ENCODE measurements at places on chromosomes 3 and 15. TPM values are rescaled to one million over a fixed set of nuclear protein-coding genes. Genes with fewer than 3 reads are reported as not detected.

DNA sequence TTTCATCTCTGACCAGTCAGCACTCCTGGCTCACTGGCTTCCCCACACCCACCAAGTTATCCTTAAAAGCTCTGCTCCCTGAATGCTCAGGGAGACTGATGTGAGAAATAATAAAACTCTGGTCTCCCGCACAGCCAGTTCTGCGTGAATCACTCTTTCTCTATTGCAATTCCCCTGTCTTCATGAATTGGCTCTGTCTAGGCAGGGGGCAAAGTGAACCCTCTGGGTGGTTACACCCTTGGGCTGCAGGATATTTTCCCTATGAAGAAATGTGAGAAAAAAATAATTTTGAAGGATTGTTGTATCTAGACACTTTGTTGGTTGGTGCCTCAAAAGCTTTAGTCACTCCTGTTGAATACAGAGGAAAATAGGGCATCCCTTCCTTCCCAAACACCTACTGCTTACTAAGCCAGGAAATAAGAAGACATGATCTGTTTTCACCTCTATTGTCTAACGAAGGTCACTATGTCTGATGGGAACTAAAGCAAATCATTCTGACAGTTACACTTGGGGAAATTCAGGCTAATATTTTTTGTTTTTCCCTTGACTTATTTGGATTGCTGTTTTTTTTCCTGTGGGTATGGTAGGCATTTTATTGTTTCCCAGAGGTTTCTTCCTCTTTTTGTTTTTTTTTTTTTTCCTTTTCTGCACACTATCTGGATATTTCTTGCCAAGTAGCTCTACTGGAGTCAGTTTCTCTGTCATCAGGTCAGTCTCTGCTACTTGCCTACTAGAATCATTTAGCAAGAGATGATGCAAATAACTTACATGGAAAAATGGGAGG lies 15.3 kb upstream of the TNFSF10 start:
- no peak for DNase-seq

DNA sequence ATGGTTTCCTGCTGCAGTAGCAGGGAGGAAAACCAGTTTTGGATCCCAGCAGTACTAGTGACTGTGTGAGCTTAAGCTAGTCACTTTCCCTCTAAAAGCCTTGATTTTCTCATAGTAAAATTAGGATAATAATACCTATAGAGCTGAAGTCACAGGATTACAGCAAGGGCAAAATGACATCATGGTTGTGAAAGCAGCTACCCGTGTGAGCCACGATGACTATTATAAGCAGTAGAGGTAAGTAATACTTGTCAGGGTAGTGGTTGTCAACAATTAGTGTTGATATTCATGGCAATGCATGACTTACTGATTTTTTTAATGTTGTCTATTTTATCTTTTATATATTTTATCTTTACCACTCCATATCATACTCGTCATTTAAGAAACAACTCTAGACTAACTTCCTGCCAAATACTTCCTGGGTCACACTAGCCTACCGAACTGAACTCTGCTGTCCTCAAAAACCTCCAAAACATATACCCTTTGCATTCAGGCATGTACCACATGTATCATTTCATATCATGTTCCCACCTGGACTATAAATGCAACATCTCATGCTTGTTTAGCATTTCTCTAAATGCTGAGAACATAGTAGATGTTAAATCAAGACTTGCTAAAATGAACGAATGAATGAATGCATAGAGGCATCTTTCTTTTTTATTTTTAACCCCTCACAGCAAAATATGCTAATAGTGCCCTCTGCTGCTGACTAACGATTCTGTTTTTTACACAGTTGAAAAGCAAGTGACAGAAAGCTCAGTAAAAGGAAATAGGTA lies 172.6 kb downstream of the P3H2 start:
- DNase-seq = no peak

TTC23 gene
- 11.4 TPM for total RNA-seq

DNA sequence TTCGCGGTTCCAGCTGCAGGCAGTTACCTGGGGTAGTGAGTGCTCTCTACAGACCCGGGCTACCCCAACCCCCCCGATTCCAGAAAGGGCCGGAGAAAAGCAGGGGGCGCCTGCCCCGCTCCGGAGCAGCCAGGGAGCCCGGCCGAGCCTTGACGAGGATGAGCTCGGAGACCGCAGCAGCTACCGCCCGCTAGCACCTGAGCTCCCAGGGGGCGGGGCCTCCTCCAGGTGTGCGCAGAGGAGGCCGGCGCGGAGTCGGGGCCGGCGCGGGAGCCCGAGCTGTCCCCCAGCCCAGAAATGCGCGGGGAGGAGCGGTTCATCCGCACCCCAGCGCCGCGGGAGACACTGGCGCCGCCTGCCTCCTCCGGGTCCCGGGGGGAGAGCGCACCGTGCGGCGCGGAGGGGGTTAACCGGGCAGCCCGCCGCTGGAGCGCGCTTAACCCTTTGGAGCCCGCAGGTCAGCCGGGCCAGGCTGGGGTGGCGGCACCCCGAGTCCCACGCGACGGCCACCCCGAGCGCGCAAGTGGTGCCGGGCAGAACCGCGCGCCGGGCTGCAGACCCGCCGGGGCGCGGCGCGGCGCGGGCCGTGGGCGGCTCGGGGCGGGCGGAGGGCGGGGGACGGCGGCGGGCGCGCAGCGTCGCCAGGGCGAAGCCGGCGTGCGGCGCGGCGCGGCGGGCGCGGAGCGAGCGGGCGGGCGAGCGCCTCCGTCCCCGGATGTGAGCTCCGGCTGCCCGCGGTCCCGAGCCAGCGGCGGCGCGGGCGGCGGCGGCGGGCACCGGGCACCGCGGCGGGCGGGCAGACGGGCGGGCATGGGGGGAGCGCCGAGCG lies at the start of gene CACNA1D:
Gene CACNA1D (plus strand): TSS at position 649 of the 829 bp plus-strand sequence. CDS start 556 bp downstream, outside the sequence.
- DNase-seq = no peak

P3H2 gene
- 75.6 TPM for total RNA-seq

DNA sequence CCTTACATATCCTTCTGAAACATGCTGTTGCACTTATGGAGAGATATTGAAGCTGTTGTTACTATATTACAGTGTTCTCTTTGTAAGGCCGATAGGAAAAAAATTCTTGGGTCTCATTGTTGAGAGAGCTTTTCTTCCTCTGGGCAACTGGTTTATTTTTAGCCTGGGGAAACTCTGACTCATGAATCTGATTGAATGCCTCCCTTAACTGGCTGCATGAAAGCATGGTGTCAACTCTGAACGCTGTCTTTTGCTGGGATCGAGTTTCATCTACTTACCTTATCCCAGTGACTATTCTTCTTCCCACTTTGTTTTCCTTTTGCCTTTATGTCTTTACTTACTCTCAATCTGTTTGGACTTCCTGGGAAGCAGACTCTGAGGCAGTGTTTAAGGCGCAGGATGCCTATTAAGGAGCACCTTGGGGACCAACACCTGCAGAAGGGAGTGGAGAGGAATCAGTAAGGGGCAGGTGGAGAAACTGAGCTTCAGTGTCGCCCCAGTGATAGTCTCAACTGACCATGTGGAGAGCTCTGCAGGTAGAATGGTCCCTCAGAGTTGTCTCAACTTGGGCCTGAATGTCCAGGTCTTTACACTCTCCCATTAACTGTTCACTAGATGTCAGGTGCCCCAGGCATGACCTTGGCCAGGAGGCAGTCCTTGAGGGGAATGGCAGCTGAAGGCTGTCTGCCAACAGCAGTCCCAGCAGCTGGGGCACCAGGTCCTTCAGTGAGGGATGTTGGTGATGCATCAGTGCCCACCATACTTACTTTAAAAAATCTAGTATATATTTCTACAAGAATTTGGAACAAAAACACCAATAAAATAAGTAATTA lies 88.9 kb upstream of the CCNL1 start:
- DNase-seq = peak; percentile 52

PAK6 gene
- total RNA-seq = 4.5 TPM

ZBTB20 gene
- total RNA-seq = 7.1 TPM

SAXO2 gene
- total RNA-seq = 2.2 TPM

TRPC1 gene
- total RNA-seq = 6.9 TPM

IMPDH2 gene
- total RNA-seq = 253 TPM

DNA sequence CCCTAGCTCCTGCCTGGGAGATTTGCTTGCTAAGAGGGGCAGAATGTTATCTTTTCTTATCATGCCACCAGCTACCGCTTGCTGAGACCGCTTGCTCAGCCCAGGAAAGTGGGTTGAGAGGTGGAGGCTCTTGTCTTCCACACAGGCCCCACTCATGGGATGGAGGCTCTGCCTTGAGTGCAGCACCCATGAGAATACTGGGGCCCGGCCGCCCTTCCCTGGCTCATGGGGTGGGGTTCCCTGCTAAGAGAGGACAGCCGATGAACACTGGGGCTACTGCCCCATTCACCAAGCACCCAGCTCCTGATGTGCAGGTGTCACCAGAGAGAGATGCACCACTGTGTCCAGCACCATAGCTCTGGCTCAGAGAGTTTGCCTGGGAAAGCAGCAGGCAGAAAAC lies 55.2 kb downstream of the HMCES start:
- no peak for DNase-seq

DNA sequence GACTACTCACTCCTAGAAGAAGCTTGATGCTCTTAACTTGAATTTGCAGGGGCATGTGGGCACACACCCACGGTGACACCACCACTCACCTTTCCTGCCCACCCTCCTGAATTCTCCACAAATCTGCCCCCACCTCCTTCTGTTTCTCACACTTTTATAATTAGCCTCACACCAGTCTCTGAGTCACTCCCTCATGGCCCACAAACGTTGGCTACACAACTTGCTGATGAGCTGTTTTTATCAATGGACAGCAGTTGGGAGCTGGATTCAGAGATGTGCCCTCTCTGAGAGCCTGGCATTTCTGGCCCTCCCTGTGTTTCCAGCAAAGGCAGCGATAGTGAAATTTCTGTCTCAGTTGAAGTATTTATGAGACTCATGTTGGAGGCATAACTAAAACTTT lies 1.3 kb downstream of the COLQ start:
- DNase-seq = no peak

- DNase-seq = no peak
Observed at GRCh38 chr3:20700714-20701113, 514.7 kb upstream of the SGO1 start.

SEMA3B gene
- total RNA-seq = 29.5 TPM

DNA sequence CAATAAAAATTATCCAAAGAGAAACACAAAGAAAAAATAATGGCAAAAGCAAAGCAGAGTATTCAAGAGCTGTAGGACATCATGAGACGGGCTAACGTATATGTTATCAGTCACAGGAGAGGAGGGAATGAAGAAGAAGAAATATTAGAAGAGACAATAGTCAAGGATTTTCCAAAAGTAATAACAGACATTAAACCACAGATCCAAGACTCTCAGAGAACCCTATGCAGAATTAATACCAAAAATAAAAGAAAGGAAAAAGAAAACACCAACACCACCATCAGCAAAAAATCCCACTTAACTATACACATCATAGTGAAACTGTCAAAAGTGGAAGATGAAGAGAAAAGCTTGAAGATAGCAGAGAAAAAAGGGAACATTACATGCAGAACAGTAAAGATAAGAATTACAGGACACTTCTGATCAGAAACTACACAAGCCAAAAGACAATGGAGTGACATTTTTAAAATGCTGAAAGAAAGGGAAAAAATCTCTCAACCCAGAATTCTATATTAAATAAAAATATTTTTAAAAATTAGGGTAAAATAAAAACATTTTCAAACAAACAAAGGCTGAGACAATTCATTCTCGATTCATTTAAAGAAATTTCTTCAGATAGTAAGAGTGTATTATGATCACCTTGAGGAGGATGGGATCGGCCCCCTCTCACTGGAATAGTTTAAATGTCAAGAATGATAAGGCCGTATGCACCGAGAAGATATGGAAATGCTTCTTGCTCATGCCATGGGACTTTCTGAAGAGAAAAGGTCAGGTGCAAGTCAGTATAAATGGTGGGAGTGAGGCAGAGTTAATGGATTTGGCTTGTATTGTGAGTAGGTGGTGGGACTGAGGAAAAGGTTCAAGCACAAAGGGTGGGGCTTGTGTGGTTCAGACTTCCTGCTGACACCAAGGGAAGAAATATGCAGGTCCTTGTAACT lies 28.5 kb downstream of the TM2D3 start:
- DNase-seq = no peak

- no peak for DNase-seq
Observed at GRCh38 chr3:110791995-110792686, 279.5 kb upstream of the NECTIN3 start.

- DNase-seq = no peak
Observed at GRCh38 chr15:49026700-49027099, 19.5 kb downstream of the SECISBP2L start.

GRCh38 chr3:149339931-149340309 lies 6.5 kb upstream of the TM4SF18 start:
- peak; percentile 94 for DNase-seq

DNA sequence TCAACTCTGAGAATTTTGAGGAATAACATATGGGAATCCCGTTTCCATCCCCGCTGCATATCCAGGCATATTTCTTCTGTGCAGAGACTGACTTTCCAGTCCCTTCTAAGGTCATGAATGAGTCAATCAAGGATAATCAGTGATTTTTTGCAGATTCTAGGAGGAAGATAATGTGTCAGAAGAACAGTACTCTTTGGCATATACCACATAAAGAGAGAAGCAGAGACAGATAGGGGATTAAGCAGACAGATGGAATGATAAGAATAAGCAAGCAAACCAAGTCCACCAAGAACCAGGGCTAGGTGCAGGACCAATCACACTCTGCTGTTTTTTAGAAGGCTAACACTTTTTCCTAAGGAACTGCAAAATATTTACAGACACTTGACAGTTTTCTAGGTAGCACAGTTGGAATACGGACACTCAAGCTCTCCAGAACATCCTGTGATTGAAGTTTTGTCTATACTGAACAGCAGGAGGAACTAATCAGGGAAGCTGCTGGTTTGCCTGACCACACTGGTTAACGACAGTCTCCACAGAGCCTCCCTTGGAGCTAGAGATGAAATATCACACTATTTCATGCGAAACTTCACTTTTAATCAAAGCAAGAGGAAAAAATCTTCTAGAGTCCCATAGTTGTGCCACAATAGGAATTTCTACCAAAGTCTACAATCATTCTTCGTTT lies 450.0 kb upstream of the KCNMB2 start:
- no peak for DNase-seq
